Motor neuron (in vitro differentiated cells): ENCODE measurements at places on chromosomes 12 and 14. TPM values are rescaled to one million over a fixed set of nuclear protein-coding genes. Genes with fewer than 3 reads are reported as not detected.

The SOAT2 gene
- not detected in 2 replicates for total RNA-seq

The SMARCD1 gene
- total RNA-seq = 66.6 and 67.7 TPM in 2 replicates

The ASCL1 gene
- 0.73 TPM in 1 of 2 replicates, not detected in the other for total RNA-seq

DNA sequence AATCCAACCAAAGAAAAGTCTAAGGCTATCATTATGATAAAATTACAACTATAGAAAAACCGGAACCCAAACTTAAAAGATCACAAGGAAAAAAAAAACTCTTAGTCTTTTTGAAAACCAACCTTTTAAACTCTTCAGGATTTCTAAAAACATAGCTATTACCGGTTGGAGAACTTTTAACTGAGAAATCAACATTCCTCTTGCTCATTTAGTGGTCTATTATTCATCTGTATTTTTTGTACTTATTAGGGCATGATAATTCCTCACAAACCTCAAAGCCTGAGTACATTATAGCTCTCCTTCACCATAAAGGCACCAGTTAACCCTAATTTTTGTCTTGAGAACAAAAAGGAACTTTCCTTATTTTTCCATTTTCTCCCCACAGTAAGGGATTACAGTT is 10.4 kb downstream of the LUM start:
- ATAC-seq = no peak

DNA sequence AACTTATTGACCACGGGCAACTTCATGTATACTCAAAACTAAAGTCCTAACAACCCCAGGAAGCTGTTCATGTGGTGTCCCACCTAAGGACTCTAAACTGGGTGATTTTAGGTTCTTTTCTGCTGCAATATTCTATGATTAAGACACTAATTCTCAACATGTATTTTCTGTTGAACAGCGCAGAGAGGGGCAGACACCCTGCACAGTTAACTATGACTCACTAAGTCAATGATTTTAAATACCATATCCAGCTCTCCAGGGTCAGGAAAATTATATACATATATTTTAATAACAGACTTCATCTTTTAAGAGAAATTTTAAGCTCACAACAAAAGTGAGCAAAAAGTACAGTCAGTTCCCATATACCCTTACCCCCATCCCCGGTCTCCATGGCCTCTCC is 85.0 kb downstream of the FOXN3 start:
- no peak for ATAC-seq

DNA sequence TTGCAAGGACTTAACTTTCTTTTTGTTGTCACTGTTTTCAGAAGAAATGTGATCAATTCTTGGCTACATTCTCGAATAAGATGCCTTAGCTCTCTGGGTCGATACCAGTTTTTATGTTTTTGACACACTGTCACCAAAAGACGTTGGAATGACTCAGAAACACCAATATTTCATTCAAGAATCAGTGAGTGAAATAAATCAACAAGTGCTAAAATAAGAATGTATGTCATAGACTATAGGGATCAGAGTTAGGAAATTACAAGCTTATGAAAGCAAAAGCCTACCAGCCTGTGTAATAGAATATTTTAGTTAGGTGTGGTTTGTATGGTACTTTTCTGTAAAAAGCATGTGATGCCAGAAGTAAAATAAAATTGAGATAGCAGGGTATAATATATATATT is 17.8 kb downstream of the PPHLN1 start:
- peak; percentile 51 for ATAC-seq

GRCh38 chr14:94501588-94502516 is 7.4 kb downstream of the SERPINA12 start:
- ATAC-seq = no peak
